ENCODE measurements at places on chromosomes 7 and 10.
A peak's percentile ranks its signal among the peaks of the same experiment; 100 is the strongest.

DNA sequence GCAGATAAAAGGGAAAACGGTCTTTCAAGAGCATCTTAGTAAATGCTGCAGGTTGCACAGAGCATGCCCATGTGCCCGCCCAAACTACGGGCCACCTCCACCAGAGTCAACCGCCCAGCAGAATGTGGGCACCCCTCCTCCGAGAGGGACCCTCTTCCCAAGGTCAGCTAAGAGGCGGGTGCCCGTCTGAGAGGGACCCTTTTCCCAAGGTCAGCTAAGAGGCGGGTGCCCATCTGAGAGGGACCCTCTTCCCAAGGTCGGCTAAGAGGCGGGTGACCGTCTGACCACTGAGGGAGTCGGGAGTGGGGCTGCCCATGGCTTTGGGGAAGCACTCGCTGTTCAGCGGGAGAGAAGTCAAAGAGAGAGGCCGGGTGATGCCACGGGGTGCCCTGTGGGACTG lies 113.1 kb downstream of the PTPRN2 start:
- DNase-seq = no peak

GRCh38 chr10:74586088-74586585 lies 240.3 kb upstream of the KAT6B start:
- peak; percentile 4 for DNase-seq

DNA sequence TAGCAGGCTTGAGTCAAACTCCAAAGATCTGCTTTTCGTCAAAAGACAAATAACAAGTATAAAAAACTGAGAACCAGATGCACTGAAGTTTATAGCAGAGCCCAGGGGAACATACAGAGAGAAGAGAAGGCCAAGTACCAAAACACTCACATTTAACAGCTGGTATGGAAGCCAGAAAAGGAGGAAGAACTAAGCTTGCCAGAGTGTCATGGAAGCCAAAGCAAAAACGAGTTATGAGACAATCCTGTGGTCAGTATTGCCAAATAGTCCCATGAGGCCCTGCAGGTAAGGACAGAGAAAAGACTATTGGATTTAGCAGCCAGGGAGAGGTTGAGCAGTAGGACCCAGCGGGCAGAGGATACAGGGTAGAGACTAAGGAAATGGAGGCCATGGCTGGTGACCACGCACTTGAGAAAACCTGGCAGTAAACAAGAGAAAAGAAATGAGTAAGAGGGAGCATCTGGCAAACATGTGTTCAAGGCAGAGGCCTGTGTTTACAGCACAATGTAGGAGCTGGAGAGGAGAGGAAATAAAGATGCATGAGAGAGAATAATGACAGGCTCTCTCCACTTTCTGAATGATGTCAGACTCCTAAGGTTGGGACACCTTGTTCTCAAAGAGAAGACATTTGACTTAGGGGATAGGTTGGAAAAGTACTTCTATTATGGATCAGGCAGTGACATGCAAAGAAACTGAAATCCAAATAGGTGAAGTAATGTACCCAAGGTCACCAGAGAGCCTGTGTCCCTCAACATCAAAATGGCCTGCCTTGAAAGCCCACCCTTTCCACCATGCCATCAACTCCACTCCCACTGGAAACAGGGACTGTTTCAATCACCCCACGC lies 9.1 kb downstream of the CREB3L2 start:
- no peak for DNase-seq

DNA sequence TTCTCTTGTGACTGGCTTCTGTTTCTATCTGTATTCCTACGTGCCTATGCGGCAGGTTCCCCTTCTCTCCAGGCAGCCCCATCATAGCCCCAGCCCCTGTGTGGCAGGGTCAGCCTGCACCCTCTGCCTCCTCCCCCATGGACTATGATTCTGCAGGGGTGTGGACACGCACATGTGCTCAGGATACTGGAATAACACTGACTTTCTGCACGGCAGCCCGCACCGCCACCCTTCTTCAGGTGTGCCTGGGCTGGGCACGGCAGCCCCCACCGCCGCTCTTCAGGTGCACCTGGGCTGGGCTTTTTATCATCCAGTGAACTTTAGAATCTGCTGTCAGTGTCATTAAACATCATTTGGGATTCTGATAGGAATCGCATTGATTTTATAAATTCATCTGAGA lies 202.6 kb upstream of the PPP2R2D start:
- DNase-seq = no peak

- DNase-seq = no peak
These were observed 3.7 kb downstream of the TMEM140 start for GRCh38 chr7:135151533-135151932.

GRCh38 chr10:80351220-80351619 lies 5.3 kb downstream of the DYDC1 start:
- no peak for DNase-seq

- no peak for DNase-seq
These were observed 115.8 kb upstream of the CARD11 start for GRCh38 chr7:3159445-3159844.

DNA sequence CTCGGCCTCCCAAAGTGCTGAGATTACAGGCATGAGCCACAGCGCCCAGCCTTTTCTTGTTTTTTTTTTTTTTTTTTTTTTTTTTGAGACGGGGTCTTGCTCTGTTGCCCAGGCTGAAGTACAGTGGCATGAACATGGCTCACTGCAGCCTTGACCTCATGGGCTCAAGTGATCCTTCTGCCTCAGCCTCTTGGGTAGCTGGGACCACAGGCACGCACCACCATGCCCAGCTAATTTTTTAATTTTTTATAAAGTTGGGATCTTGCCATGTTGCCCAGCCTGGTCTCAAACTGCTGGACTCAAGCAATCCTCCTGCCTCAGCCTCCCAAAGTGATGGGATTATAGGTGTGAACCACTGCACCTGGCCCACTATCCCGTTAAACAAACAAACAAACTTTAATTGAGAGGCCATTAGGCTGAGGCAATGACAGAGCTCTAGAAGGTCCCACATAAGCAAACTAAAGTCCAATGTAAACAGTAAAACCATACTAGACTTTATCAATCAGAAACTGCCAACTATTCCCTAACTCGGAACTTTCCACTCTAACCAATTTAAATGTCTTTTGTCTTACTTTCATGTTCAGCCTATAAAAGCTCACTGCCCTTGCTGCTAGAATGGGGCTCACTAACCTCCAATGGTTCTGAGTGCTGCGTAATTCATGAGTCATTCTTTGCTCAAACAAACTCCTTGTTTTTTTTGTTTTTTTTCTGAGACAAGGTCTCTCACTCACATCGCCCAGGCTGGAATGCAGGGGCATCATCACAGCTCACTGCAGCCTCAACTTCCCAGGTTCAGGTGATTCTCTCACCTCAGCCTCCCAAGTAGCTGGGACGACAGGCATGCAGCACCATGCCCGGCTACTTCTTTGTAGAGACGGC lies 1.9 kb downstream of the DHX32 start:
- DNase-seq = no peak

DNA sequence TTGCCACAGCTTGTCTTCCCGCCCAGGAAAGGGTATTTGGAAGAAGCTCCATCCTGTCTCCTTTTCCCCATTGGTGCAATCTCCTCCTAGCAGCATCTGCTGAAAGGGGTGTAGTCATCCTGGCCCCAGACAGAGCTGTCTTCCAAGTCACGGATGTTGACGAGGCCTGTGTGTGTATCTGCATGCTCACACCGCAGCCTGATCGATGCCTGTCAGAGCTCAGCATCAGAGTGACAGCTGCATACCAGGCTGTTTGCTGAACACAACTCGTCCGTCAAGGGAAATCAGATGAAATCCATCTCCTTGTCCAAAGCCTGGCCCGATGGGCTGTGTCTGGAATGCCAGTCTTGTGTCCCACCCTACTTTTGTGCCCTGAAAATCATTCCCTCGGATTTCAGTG lies 21.2 kb upstream of the LRRC4 start:
- no peak for DNase-seq

DNA sequence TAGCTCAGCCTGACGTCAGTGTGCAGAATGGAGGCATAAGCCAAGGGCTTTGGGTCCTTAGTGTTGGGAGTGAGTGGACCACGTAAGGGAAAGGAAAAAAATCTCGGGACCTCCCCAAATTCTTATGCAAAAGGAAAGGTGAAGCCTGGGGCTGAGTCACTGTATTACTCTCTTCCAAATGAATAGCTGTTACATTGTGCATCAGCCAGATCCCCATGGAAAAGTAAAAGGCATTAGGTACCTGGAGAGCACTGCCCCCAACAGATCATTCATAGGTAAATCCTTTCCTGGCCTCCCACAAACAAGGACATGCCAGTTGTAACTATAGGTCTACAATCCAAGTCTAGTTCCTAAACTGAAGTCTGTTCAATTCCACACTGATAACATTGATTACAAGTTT lies 170.5 kb downstream of the C1GALT1 start:
- DNase-seq = no peak

GRCh38 chr7:119196183-119196582 lies 971.7 kb downstream of the ANKRD7 start:
- DNase-seq = no peak

DNA sequence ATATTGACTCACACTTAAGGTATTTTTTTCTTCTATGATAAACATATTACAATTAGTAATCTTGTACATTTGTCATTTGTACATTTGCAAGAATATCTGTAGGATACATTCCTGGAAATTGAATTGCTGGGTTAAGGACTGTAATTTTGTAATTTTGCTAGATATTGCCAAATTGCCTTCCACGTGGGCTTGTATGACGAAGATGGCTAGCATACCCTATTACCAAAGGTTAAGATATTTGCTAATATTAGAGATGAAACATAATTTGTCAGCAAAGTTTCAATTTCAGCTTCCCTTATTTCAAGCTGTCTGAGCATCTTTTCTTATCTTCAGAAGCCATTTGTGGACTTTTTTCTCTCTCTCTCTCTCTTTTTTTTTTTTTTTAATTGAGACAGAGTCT lies 1.0 kb upstream of the LYZL2 start:
- DNase-seq = no peak

DNA sequence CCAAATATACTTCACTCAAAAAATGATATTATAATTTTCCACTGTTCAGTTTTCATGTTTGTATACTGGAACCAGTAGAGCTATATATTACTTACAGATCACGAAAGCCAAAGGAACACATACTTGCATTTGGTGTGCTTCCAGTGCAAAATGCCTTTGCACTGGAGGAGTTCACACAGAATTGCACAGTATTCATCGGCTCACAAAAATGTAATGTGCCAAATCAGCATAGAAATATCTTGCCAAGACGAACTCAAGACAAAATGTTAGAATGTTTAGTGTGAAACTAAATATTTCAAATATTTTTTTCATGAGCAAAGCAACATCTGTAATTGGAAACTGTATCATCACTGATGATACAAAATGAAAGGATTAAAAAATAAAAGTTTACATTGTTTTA lies 646.2 kb upstream of the SEMA3D start:
- DNase-seq = no peak

DNA sequence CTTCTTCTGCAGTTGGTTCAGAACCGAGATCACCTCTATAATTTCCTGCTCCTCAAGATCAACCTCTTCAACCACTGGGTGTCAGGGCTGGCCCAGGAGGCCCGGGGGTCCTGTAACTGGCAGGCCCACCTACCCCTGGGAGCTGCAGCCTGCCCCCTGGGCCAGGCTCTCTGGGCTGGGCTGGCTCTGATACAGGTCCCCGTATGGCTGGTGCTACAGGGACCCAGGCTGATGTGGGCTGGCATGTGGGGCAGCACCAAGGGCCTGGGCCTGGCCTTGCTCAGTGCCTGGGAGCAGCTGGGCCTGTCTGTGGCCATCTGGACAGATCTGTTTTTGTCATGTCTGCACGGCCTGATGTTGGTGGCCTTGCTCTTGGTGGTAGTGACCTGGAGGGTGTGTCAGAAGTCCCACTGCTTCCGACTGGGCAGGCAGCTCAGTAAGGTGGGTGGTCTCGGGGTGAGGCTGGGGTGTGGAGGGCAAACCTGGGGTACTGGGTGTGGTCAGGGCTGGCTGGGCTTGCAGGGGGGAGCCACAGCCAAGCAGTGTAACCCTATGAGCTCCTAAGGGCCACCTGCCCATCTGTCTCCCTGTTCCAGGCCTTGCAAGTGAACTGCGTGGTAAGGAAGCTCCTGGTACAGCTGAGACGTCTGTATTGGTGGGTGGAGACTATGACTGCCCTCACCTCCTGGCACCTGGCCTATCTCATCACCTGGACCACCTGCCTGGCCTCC lies 4.2 kb downstream of the TMEM270 start:
- no peak for DNase-seq

DNA sequence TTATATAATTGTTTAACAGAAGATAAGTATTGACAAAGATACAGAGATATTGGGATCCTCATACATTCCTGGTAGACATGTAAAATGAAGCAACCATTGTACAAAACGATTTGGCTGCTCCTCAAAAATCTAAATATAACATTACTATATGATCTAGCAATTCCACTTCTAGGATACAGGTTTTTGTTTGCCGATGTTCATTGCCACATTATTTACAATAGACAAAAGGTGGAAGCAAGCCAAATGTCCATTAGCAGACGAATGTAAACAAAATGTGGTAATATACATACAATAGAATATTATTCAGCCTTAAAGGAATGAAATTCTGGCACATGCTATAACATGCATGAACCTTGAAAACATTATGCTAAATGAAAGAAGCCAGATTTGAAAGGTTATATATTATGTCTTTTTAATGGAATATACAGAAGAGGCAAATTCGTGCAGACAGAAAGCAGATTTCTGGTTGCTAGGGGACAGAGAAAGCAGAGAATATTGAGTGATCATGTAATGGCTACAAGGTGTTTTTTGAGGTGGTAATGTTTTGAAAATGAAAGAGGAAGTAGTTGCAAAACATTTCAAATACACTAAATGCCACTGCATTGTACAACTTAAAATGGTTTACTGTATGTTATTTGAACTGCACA lies 44.9 kb downstream of the POLR1F start:
- DNase-seq = no peak

DNA sequence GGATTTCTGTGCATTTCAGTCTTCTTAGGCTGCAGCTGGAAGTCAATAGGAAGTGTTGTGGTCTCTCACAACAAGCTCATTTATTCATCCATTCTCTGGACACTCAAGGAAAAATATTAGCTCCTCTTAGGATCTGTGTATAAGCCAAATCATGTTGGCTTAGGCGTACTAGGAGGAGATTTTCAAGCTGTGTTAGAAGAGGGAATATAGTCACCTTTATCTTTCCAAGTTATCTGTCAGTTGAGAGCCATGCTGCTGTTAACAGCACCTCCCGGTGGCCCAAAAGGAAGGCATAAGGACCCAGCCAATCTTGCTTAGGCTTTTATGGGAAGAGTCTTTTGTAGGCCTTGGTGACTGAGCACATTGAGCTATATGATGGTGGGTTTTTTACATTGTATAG lies 220.0 kb downstream of the LRMDA start:
- no peak for DNase-seq

GRCh38 chr10:88538048-88538447 lies 45.1 kb downstream of the RNLS start:
- DNase-seq = no peak

Measured in stimulated activated CD4-positive, alpha-beta T cell treated with anti-CD3 and anti-CD28 coated beads, Interleukin-4, amount 100 ng/mL, for 48 hours (primary cell).